RPMI7951 (cell line): ENCODE measurements at places on chromosomes 2 and 18. TPM values are rescaled to one million over a fixed set of nuclear protein-coding genes. Genes with fewer than 3 reads are reported as not detected.

CERS6 gene
- total RNA-seq = 13.7 and 15.1 TPM in 2 replicates

- DNase-seq = peak; percentile 38
These were observed 56.8 kb downstream of the ASXL2 start for GRCh38 chr2:25821225-25822056.

- DNase-seq = no peak
These were observed 26.8 kb upstream of the NABP1 start for GRCh38 chr2:191650896-191651773.

DNA sequence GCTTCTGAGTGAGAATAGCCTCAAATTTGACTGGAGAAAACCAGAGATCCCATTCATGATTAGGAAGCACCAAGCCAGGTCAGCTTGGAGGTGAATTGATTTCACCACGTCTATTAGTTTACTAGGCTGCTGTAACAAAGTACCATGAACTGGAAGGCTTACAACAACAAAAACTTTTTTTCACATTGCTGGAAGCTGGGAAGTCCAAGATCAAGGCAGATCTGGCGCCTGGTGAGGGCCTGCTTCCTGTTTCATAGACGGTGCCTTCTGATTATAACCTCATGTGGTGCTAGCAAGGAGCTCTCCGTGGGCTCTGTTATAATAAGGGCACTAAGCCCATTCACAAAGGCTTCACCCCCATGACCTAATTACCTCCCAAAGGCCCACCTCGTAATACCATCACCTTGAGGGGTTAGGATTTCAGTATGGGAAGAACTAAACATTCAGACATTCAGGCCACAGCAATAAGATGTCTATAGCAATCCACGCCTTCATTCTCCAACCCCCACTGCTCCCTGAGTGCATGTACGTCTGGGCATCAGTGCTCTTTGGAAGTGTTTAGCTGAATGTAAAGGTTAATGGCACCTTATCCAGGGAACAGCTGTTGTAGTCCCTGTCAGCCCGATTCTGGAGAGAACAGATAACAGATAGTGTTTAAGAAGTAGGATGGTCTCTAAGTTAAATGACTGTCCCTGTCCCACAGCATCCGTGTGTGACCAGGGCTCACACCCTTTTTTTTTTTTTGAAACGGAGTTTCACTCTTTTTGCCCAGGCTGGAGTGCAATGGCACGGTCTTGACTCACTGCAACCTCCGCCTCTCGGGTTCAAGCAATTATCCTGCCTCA lies 89.2 kb downstream of the SOCS6 start:
- peak; percentile 32 for DNase-seq

MLPH gene
- 121 and 159 TPM in 2 replicates for total RNA-seq

- DNase-seq = no peak
These were observed 98.3 kb upstream of the STPG4 start for GRCh38 chr2:47253447-47253846.

FAM237A gene
- total RNA-seq = not detected in 2 replicates

SLC9A4 gene
- total RNA-seq = not detected in 2 replicates

GRCh38 chr2:7523481-7524120 lies 606.4 kb downstream of the RNF144A start:
- peak; percentile 2 for DNase-seq

- DNase-seq = no peak
These were observed 56.3 kb downstream of the CCDC93 start for GRCh38 chr2:117957616-117958015.

GRCh38 chr2:239460780-239461179 lies 60.0 kb upstream of the HDAC4 start:
- no peak for DNase-seq
